NCI-H524 treated with DMSO at 0.1 percent for 48 hours (cell line): ENCODE measurements at places on chromosomes 7 and 10.

DNA sequence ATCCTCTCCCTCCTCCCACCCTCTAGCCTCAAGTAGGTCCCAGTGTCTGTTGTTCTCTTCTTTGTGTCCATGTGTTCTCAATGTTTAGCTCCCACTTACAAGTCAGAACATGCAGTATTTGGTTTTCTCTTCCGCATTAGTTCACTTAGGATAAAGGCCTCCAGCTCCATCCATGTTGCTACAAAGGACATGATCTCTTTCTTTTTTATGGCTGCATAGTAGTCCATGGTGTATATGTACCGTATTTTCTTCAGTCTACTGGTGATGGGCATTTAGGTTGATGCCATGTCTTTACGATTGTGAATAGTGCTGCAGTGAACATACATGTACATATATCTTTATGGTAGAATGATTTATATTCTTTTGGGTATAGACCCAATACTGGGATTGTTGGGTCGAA lies 1.6 kb upstream of the GOT1 start:
- DNase-seq: no peak

DNA sequence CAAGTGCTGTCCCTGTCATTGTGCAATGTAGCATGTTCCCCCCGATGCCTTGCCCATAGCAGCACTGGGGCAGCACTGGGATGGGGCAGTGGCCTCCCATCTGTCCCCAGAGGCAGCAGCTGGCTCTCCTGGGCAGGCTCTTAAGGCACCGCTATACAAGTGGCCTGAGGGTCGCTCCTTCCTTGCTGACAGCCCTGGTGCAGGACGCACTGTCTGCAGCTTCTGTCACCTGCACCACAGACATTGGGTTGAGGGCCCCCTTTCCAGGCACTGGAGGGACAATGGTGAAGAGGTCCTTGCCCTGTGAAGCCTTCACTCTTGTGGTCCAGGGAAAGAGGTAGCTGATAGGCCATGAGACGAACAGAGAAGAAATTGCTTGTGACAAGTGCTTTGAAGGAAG lies 10.6 kb downstream of the CPSF4 start:
- no peak for DNase-seq

DNA sequence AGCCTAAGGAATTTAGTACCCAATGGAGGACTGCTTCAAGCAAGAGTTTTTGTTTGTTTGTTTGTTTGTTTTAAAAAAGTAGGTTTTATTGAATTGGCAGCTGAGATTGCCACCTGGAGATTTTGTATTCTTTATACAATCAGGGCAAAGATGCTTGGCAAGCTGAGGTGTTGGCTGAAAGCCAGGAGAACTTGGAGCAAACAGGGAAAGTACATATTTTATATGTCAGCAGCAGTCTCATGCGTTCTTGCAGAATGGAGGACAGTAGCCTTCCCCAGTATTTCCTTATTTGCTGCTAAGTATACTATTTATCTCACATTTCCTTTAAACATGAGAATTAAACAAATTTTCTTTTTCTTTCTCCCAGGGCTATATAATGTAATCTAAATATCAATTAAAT lies 22.6 kb upstream of the ICA1 start:
- no peak for DNase-seq

- DNase-seq: no peak
Observed at GRCh38 chr10:124692100-124692446, 52.1 kb downstream of the FAM53B start.

GRCh38 chr7:93239824-93240223 lies 7.7 kb downstream of the VPS50 start:
- DNase-seq: no peak

DNA sequence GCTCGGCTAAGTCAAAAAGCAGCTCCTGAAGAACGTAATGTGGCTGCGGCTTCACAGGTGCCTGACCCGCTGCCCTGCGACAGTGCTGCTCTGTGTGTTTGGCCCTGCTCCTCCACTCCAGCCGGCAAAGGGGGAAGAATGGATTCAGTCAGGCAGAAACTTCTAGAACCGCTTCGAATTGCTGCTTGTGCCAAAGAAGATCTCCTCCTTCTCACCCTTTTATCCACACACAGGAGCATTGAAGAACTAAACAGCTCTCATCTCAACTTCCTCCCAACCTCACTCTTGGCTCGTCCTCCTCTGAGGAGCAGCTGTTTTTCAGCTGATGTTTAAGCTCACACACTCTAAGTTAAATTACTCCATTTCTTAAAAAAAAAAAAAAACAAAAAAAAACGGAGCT lies 651.4 kb downstream of the INHBA start:
- no peak for DNase-seq

DNA sequence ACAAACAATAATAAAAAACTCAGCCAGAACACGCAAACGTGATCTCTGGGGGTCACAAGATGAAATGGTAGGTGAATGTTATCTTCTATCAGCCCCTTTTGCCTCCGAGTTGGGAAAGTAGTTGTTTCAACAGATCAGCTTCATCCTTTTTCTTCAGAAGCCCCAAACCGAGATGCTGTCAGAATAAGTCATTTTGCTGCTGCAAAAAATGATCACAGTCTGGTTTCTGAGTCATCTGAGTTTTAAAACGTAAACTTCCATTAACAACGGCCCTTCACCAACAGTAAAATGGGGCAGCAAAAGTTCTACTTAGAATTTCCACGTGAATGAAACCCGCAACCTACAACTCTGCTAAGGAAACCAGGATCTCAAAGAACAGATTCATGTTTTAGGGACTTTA lies 44.9 kb downstream of the JCAD start:
- DNase-seq: no peak

DNA sequence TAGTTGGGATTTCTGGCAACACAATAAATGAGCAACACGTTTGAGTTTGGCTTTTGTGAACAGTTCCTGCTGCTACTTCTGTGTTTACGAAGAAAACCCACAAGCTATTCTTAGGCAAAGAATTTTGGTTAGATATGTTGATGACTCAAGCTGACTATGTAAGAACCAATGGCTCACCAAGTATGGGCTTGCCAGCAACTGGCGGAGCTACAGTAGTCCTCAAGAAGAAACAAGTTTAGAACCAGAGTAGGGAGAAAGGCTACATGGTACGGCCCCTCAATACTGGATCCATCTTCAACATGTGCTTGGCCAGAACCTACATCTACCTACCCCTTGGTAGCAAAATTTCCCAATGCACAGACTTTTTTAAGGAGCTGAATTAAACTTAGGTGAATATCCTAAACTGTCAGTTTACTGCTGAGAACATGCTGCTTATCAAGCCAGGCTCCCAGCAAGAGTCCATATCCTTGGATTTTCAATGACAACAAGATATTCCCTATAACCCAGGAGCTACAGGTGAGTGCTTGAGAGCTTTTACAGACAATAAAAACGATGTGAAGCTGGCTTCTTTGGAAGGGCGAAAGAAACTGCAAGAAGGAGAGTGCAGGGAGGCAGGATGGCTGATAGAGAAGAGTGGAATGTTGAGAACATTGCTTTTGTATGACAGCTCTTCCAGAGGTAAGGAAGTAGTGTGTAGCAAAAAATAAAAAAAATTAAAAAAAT lies 74.3 kb upstream of the ASAH2 start:
- no peak for DNase-seq

- no peak for DNase-seq
Observed at GRCh38 chr10:80579849-80580637, 42.3 kb downstream of the SH2D4B start.

GRCh38 chr7:36440880-36441279 lies 51.2 kb downstream of the ANLN start:
- peak; percentile 37 for DNase-seq

DNA sequence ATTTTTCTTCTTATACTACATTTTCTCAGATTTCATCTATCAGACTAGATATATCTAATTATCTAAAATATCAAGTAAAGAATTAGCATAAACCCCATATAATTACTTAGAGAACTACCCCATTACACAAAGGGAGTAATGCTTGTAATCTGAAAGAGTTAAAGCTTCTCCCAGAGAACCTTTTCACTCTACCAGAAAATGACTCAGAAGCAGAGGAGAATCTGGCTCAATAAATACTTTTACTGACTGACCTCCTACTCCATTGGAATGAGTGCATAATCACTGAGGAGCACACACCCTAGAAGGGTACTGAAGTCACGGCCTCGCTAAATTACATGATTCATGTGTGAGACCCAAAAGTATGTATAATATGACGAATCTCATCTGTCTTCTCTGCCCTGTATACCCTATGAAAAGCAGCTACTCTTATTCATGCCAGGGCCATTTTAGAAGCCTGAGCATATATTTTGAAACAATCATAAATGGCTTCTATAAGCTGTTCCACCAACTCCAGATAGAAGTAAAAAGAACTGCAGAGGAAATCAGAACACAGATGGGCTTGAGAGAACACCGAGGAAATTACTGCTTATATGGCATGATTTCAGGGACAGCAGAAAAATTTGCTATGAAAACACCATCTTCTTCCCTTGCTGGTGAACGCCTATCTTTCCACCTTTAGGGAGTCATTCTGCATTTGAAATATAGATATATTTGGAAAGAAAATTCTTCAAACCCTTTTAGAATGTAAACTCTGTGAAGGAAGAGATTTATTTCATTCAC lies 32.7 kb downstream of the DNMBP start:
- DNase-seq: no peak

DNA sequence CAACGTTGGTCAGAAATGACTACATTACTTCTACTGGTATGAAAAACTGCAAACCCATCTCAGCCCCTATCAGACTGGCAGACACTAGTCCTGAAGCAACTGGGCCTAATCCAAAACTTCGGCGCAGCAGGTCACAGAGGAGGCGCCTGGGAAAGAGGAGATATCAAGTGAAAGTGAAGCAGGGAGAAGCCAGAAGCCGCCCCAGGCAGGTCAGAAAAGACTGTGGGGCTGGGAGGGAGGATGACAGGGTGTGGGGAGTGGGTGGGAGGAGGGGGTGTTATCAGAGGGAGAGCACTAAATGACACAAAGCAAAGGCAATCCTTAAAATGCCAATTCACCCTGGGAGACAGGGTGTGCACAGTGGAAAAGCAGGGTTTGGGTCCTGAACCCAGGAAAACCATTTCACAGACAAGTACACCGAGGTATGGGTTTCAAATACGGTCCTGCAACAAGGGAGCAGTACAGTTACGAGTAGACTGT lies 731 bp downstream of the CHCHD3 start:
- no peak for DNase-seq

DNA sequence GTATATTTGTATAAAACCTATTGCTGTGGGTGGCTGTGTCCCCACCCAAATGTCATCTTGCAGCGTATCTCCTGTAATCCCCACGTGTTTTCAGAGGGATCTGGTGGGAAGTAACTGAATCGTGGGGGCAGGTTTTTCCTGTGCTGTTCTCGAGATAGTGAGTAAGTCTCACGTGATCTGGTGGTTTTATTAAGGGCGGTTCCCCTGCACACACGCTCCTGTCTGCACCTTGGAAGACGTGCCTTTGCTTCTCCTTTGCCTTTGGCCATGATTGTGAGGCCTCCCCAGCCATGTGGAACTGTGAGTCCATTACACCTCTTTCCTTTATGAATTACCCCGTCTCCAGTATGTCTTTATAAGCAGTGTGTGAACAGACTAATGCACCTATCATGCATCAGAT lies 97.6 kb downstream of the DYNC2I1 start:
- no peak for DNase-seq

DNA sequence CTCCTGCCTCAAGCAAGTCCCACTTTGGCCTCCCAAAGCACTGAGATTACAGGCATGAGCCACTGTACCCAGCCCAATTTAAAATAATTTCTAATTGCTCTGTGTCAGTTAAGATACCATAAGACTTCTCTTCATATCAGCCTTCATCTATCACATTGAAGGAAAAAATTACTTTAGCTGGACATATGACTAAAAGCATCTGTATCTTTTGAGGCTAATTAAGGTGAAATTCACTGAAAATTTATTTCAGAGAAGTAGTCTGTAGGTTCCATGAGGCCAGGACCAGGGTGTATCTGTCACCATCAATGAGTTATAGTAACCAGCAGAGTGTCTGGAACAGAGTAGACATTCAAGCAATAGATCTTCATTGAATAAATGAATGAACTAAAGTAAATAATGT lies 205.2 kb upstream of the PHYHIPL start:
- no peak for DNase-seq

DNA sequence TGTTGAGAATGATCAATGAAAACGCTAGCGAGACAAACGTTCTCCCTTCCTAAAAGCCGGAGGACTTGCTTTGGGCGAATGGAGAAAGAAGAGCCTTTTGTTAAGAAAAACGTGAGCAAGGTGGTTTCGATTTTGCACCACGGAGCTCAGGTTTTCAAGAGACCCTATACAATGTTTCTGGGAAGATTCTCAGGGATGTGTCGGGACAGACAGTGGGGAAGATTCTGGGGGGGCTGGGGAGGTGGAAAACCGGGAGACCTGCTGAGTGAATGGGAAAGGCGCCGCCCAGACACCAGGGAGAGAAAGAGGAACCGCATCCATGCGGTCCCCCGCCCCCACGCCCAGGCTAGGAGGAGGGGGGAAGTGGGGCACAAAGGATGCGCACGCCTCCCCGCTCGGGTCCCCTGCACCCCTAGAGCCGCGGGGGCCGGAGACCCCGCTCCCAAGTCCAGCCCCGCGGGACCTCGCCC lies 745 bp downstream of the YWHAG start:
- DNase-seq: no peak

GRCh38 chr10:79295563-79295962 lies 51.7 kb upstream of the PPIF start:
- no peak for DNase-seq

GRCh38 chr7:34109936-34110780 lies 204.8 kb downstream of the BMPER start:
- DNase-seq: no peak

DNA sequence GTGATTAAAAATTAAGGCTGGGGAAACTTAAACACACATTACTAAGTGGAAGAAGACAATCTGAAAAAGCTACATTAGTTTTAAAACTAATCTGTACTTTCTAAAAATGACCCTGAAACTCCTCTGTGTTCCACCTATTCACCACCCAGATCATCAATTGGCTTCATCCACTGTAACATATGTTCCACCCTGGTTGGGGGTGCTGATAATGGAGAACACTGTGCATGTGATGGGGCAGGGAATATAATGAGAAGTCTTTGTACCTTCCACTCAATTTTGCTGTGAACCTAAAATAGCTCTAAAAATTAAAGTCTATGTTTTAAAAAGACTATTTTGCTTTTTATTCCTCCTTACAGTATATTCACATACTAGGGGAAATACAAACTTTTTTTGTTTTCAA lies 132.7 kb downstream of the CNOT4 start:
- no peak for DNase-seq

- no peak for DNase-seq
Observed at GRCh38 chr7:15832996-15833395, 146.5 kb upstream of the MEOX2 start.

DNA sequence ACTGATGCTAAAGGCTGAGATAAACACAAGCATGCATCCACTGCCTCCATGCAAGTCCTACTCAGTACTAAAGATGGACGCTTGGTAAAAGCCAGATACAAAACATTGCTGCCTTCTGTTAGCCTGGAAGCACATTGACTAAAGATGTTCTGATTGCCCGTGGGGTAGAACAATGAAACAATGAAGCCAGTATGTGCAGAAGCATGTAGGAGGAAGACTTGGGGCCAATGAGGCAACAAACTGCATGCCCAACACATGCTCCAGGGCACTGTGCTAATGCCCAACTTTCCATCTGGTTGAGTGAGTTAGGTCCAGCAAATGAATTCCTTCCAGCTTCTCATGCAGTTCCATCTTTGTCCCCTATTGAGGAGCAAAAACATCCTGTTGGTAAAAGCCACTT lies 1245.5 kb downstream of the GATA3 start:
- no peak for DNase-seq
